ENCODE measurements at places on chromosomes 11 and 22.

DNA sequence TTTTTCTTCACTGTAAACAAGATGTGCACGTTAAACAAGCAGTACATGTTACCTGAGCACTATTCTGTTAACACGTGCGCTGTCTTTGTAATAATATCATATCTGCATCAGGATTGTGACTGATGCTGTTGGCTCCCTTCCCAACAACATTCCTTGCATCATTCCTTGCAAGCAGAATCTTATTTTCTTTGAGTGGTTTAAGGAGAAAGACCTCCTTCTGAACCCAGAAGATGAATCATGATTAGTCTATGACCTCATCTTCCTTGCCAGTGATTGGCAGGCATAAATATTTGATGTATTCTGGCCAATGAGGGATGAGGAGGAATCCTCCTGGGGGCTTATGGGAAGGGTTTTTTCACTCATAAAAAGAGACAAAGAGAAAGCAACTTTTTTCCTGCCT lies 46.2 kb downstream of the C11orf71 start:
- DNase-seq: no peak

DNA sequence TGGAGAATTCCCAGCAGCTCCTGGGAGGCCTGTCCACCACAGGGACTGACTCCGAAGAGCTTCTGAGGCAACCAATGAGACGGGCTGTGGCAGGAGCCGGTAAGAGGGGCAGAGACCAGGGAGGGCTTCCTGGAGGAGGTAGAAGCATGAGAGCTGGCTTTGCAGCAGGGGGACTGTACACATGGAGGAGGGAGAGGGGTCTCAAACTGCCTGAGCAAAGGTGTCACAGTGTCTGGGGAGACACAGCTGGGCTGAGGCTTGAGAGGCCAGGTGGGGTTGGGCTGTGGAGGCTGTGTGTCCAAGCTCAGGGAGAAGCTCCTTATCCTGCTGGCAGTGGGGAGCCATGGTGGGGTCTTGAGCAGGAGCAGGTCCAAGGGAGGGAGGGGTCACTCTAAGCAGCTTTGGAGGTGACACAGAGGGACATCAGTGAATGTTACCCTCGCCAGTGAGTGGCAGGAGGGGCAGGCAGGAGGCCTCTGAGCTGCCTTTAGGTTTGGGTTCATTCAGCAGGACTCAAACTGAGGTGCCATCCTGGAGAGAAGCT lies 4.6 kb upstream of the RHOD start:
- no peak for DNase-seq

GRCh38 chr11:116454020-116454645 lies 318.7 kb downstream of the BUD13 start:
- DNase-seq: peak; percentile 5

DNA sequence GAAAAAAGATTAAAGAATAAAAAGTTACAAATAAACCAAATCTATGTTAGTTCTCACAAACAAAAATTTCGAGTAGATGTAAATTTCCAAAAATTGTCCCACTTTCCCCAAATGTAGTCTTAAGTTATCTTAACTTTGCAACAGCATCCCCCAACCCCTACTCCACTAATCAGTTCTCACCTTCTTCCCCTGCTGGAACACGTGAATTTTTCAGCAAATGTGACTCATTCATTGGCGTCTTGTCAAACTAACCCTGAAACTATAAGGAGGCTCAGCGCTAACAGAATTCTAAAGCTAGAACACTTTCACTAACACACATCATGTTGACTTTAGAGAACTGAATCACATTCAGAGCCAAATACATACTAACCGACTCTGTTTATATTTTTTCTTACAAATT lies 46.1 kb downstream of the PHF21A start:
- DNase-seq: no peak

DNA sequence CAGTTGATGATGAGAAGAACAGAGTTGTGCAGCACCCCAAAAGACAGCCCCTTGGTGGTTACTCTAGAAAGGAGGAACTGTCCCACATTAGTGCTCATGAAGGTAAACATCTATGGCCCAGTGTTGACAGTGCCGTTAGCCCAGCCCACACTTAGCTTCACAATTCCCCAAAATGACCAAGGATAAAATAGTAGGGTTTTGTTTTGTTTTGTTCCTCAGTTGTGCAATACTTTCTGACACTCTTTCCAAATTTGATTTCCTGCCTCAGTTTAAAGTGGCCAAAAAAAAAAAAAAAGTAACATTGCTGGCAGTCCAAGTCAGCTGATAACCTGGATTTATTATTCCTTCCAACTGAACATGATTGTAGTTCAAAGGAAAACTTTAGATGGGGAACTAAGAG lies 269.4 kb downstream of the TMEM135 start:
- DNase-seq: no peak

DNA sequence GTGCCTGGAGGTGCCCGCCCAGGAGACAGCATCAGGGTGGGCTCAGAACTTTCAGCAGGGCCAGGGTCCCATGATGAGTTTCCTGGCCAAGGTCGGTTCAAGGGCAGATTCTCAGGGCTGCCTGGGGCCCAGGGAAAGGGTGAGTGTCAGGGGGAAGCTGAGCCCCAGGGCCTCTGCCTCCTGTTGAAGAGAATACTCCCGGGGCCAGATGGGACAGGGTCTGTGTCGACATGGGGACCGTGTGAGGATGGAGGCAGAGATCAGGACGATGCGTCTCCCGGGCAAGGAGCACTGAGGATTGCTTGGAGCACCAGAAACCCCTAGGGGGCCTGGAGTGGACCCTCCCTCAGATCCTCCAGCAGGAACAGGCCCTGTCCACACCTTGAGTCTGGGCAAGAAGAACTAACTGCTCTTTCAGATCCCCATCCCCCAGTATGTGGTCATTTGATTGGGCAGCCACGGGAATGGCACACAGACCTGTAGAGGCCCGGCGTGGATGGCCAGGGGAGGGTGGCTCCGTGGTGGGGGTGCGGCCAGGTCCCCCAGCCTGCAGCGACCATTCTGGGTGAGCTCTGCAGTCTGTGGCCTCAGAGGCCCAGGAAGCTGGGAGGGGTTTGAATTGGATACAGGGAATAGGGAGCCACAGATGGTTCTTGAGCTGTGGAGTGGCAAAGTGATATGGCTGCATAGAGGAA lies 1078.7 kb downstream of the BRD1 start:
- no peak for DNase-seq

DNA sequence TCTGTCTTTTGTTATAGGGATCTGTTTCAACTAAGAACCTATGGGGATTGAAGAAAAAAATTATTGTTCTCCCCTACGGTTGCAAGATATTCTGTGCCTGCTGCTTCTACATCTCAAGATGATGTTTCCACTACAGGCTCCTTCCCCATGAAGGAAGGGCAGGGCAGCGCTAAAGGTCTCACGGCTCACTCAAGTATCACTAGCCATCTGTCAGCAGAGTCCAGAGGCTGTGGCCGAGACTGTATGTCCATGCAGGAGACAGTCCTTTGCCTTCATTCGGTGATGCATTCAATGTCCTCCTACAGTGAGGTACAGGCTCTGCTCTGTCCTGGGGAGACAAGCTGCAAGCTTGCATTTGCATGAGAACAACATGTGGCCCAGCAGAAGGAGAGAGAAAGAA lies 518.0 kb downstream of the OPCML start:
- DNase-seq: no peak

GRCh38 chr11:101666916-101667315 lies 83.1 kb upstream of the TRPC6 start:
- DNase-seq: no peak

DNA sequence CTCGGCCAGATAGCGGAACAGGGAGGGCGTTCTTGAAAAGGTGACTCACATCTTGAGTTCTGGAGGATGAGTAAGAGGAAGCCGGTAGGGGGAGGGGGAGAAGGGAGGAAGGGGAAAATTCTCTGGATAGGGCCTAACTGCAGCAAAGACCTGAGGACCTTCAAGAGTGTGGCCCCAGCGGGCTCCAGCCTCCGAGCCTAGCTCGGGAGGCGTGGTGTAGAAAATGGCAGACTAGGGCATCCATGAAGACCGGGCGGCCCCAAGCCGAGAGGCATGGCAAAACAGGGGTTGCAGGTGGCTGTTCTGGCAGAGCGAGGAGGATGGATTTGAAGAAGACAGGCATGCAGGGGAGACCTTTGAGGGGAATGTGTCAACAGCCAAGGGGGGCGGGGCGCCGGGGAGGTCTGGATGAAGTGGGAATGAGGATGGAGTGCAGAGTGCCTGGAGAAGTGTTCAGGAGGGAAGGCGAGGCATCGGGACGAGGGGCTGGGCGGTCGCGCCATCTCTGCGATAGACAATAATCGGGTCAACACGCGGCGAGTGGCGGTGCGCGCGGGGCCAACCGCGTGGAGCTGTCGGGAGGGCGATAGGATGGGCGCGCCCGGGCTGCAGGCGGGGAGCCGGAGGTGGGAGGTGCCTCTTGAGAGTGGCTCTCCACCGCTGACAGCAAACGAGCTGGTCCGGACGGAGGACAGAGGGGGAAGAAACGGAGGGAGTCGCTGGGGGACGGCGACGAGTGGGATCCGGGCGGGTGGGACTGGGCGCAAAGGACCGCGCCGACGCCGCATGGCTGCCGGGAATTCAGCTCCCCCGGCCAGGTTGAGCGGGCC lies 40.0 kb upstream of the CREB3L1 start:
- no peak for DNase-seq

GRCh38 chr11:106708348-106708747 lies 309.9 kb downstream of the GUCY1A2 start:
- DNase-seq: no peak

DNA sequence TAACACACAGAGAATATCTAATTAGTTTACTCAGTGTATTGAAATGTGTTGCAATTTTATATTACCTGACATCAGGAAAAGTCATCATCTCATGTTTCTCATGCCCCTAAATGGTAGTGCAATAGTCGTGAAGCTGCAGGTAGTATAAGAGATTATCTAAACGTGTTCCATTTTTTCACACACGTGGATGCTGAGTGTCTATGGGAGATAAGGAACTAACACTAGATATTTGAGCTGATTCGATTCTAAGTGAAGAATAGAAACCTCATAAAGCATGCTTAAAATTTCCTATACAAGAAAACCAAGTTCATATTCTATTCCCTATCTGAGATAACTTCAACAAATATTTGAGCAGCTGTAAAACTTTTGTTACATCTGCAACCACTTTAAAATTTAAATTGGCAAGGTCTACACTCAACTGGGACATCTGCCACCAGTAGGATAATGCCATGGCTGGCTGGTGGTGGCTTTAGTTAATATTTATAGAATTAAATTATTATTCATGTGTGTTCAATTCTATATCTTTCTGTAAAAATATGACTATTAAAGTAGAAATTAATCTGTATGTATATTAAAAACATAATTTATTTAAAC lies 388.8 kb downstream of the LUZP2 start:
- no peak for DNase-seq

GRCh38 chr11:910044-910588 lies 494 bp downstream of the CHID1 start:
- no peak for DNase-seq

GRCh38 chr11:117417856-117418255 lies 90.2 kb downstream of the CEP164 start:
- DNase-seq: no peak

GRCh38 chr11:31676280-31676982 lies 134.7 kb downstream of the PAX6 start:
- no peak for DNase-seq

DNA sequence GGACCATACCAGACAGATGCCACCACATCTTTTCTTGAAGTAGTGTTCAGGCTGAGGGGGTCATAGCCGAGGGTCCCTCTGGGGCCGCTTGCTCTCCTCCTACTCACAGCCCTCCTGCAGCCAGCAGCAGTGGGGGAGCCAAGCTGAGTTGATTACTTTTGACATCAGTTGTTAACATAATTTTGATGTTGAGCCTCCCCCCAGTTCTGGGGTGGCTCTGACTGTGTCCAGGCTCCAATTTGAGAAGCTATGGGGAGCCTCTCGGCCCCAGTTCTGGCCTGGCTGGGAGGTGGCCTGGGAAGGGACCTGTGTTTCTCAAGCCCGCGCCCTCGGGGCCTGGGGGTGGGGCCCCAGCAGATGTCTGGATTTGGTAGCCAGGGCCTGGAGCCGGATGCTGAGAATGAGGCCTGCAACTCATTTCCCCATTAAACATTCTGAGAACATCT lies 47.9 kb downstream of the KCNQ1OT1 start:
- DNase-seq: no peak

Measured in NCI-H1694 (cell line).